ENCODE measurements at places on chromosomes 12 and 14.

DNA sequence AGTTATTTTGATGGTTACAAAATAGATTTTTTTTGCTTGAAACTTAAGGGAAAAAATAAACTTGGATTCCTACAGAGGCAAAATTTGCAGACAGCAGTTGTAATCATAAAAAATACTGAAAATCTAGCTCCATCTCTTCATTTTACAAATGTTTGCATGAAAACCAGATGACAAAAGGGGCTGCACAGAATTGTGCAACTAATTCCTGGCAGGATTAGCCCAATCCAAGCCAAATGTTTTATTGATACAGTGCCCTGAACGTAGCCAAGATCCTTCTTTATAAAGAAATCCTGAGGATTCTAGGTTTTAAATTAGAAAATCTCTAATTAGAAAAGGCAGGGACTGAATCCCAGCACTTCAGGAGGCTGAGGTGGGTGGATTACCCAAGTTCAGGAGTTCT is 356.4 kb upstream of the SEL1L start:
- no peak for DNase-seq

DNA sequence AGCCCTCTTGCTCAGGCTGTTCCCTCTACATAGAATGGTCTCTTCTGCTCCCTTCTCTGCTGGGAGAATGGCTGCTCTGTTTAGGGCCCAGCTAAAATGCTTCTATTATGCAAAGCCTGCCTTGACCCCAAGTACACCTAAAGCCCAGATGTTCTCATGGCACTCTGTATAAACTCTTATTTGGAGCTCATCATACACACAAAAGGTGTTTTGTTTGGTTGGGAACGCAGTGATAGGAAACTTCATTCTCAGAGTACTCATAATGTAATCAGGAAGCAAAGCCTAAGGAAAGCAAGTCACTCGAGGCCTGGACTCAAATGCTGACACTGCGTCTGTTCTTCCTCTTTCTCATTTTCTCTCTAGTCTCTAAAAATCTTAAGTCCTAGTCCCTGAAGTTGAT is 38.2 kb upstream of the SYCP3 start:
- DNase-seq = no peak

DNA sequence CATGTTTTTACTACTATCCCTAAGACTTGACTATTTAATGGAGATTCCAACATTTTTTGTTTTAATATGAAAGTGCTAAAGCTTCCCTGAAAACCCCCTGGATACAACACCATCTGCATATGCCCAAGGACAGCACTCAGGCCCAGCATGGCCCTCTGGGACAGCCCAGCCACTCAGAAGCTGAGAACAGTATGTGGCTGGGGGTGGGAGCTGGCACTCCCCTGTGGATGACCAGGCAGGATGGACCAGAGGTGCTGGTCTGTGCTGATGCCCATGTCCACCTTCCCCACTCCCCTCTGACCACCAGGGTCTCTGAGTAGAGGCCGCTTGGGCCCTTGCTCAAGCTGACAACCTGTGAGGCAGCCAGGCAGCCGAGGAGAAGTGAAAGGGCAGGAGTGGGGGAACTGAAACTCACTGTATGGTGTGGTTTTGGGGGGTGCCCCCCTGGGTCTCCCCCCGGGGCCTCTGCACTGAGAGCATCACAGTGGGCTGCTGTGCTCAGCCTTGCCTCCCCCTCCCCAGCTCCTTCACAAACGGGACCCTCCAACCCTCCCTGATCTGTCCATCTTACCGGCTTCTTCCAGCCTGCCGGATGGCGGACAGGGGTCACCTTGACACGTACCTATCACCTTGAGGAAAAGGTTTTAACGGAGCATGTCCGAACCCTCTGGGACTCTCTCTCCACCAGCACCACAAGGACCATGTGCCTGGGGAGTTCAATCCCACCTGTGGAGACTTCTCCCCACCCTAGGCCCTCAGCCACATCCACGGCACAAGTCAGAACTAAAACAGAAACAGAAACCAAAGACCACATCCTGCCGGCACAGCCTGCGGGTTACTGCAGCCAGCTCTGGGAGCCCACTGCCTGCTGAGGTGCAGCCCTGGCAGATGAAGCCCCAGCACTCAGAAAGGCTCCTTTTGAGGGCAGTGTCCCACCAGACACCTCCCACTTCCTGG is at the start of gene TMEM229B:
TMEM229B (minus strand) TSS at position 785 of the 957 bp plus-strand sequence. CDS start 14,798 bp downstream, outside the sequence.
- peak; percentile 64 for DNase-seq

DNA sequence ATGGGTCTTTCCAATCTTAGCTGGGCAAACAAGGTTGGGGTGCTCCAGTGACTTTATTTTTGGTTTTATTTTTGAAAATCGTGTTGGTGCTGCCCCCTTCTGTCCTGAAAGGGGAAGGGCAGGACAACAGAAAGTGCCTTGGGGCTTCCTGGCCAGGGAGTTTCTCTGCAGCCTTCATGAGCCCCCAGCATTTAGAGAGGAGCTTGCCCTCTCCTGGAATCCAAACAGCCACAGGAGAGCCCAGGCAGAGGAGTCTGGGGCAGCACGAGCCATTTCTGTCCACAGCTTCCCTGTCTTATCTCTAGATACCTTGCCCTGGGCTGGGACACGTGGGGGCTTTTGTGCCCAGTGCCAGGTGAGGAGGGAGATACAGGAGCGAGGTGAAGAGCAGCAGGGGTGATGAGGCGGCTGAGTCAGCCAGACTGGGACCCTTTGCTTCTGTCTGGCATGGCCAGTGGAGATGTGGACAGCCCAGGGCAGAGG is 4.4 kb upstream of the C1RL start:
- DNase-seq = peak; percentile 6

GRCh38 chr12:33253178-33253577 is 186.4 kb downstream of the SYT10 start:
- DNase-seq = no peak

DNA sequence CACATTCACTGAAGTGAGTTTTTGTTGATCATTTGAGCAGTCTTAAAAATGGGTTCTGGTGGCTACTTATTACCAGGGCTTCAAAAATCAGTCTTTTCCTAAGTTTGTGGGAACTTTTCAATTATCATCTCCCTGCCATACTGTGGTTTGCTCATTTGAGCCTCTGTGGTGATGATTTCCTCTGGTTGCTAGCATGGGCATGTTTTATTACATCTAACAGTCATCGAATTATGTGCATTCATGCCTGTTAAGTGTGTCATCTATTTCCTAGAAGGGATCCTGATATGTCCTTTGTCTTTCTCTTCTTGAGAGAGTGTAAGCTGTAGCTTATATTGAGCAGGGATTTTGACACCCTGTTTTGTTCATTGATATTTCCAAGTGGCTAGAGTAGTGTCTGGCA is 116.8 kb downstream of the WIF1 start:
- DNase-seq = no peak

- no peak for DNase-seq
Measured at GRCh38 chr12:109356577-109356976, 8.9 kb downstream of the MYO1H start.

DNA sequence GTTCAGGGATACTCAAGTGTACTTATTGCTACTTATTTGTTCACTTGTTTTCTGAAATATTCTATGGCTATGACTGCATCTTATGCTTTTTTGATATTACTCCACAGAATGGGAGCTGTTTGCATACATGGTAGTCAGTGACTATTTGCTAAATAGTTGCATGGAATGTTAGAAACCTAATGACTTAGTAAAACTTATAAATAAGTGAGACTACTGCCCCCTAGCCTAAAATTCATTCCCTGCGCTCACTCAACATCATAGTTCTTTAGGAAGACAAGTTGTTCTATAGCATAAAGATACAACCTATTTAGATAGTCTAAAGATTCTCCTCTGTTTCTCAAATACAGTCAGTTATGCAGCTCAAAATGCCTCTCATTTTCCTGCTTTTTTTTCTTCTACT is 305.5 kb downstream of the CEP128 start:
- no peak for DNase-seq

- DNase-seq = no peak
Measured at GRCh38 chr14:105505101-105505500, 14.1 kb downstream of the TEDC1 start.

DNA sequence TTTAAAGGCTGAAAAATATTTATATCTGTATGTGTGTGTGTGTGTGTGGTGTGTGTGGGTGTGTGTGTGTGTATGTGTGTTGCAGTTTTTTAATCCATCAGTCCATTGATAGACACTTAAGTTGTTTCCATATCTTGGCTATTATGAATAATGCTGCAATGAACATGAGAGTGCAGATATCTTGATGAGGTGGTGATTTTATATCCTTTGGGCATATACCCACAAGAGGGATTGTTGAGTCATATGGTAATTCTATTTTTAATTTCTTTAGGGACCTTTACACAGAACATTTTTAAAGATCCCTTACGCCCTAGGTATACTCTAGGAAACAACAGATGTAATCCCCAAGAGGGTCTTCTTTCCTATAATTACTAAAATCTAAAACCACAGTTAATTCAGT is 154.5 kb upstream of the CLEC14A start:
- no peak for DNase-seq

GRCh38 chr12:107560899-107561285 is 124.7 kb upstream of the PWP1 start:
- no peak for DNase-seq

DNA sequence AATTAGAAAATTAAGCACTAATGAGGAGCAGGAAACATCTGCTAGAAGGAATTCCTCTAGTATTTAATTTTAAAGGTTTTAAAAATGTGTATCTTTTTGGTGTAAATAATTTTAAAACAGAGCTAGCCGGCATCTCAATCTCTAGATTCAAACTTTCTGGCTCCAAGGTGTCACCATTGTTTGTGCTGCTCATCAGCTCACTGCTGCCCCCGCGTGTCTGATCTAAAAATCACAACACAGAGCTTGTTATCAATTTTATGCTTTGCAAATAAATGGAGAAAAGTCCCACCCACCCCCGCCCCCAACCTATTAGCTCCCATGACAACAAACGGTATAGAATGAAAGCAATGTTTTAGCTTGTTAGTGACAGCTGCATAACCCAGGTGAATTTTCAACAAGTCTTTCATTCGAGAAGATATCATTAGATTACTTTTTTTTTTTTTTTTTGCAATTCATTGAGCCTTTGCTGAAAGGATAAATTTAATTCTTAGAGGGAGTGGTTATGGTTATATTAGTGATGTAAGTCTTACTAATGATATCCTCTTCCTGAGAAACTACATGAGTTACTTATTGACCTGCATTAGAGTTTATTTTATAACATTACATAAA is 11.3 kb upstream of the ABHD12B start:
- DNase-seq = peak; percentile 73

DNA sequence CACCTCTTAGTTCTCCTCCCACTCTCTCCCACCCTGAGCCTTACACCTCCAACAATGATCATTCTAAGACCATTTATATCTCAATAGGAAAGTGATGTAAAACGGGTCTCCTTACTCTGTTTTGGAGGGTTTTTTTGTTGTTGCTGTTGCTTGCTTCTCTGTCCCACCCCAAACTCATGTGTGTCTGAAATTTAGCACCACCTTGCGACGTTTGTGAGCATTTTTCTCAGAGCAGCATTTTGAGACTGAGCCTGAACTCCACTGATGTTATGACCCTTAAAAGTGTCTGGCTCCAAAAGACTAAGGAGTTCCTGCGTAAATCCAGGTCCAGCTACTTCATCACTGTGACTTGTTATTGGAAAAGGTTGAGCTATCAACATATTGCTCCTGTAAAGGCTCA is 155.0 kb downstream of the DAD1 start:
- DNase-seq = no peak

DNA sequence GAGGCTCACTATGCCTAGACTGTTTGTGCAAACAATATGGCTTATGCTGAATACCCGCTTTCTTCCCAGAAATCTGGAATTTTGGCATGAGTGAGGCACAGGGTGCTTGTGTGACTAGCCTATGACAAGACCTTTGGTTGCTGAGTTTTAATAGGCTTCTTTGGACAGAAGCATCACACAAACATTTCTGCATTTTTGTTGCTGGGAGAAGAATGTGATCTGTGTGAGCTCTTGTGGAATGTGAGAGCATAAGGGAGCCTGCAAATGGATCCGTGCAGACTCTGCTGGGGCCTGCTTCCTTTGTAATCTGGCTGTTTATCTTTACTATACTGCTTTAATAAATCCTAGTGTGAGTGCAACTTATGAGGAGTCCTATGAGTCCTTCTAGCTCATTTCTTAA is 83.0 kb upstream of the ZDHHC17 start:
- DNase-seq = no peak

- DNase-seq = no peak
Measured at GRCh38 chr14:93693914-93694313, 94.4 kb downstream of the PRIMA1 start.

DNA sequence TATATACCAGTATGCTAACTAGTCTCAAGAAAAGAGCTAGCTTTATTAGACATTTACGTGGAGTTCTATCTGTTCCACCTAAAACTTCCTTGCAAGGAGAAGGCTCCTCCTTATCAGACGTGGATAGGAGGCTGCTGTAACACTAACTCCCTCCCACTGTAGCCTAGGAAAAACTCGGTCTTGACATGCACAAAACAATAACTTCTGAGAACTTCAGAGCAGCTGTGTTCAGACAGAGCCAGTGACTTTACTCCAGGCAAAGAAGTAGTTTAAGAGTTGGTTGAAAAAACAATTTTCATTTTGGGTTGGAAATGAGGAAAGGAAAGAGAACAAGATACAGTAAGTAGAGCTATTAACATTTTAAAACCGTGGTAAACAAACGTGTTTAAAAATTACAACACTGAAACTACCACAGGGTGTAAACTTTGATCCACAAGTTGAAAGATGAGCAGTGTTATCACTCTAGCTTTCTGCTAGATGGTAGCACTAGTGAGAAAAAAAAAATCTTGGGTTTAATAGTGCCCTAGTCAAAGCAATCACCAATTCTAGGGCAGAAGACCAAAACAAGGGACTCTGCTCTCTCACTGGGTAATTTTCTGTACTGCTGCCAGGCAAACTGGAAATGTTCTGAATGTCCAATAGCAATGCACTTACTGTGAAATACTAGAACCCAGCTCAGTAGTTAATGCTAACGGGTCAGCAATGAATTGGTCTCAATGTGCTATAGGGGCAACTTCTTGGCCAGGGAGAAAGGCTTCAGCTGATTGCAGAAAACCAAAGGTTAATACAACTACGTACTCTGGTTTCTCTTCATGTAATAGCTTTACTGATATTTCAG is 2.4 kb downstream of the ATF7 start:
- no peak for DNase-seq

GRCh38 chr12:18549598-18549997 is 188.2 kb downstream of the PLCZ1 start:
- no peak for DNase-seq

DNA sequence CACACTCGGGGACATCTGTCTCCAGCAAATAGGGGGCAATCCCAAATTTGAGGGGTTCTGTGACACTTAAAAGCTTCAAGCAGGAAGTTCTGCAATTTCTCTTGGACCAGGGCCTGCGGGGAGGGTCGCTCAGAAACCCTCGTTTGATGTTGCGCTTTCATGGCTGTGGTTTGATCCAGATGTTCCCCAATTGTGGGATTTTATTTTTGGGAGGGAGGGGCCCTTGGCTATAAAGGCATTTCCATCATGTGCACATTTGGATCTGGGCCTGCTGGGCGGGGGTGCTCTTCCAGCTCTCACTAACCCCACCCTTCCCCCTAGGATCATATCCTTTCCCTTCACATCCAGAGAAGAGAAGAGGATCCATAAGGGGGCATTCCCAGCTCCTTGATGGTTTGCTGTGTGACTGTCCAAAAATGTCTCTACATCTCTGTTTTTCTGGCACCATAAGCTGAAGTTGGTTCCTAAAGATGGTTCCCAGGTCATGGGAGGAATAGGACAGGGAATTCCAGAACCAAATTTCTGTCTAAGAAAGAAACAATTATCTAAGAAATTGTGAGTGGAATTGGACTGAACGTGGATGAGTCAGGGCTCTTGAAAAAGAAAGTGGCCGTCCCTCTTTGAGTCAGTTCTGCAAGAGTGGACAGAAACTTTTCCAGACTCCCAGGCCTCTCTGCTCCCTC is 47.2 kb downstream of the SMUG1 start:
- DNase-seq = no peak
